ENCODE measurements at places on chromosomes 1 and 21.
A peak's percentile ranks its signal among the peaks of the same experiment; 100 is the strongest.

- no peak for DNase-seq
Measured at GRCh38 chr1:116667575-116668105, at the start of gene IGSF3. Gene IGSF3, minus strand, starts transcription at chr1:116667733. Its CDS starts 1,407 bp downstream, at chr1:116666326.

DNA sequence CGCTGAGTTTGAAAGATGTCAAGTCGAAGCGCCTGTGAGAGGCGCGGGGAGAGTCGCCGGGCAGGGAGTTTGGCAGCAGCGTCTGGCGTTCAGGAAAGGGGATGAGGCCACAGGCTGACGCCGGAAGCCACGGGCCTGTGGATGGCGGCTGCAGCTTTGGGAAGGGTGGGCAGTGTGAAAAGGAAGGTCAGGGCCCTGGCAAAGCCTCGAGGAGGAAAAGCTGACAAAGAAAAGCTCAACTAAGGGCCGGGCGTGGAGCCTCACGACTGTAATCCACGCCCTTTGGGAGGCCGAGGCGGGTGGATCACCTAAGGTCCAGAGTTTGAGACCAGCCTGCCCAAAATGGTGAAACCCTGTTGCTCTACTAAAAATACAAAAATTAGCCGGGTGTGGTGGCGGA lies 25.2 kb upstream of the COX20 start:
- no peak for DNase-seq

DNA sequence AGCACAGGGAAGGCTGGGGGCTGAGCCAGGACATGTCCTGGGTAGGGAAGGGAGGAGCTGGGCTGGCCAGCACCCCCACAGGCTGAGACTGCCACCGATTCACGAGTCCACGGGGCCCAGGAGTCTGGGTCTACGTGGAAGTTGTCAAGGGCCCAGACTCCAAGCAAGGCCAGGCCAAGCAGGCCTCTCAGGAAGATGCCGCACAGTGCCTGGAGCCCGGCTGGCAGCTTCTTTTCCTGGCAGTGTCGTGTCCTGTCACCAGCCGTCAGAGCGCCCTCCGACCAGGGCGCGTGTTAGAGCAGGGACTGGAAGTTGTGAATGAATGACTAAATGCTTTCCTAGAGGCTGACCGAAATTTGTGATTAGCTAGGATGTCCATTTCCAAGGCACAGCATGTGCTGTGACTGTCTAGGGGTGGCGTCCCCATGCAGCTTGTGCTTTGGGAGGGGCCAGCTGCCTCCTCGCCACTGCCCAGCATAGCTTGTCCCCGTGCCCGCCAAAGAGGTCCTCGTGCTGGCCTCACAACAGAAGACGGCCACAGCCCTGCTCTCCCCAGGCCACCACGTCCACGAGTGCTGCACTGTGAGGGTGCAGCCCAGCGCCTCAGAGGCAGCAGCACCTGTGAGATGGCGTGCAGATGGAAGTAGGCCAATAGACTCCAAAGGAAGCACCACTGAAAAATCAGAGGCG lies 147.4 kb upstream of the COL6A1 start:
- DNase-seq = no peak

- no peak for DNase-seq
Measured at GRCh38 chr1:63363014-63363413, 4.4 kb upstream of the ALG6 start.

DNA sequence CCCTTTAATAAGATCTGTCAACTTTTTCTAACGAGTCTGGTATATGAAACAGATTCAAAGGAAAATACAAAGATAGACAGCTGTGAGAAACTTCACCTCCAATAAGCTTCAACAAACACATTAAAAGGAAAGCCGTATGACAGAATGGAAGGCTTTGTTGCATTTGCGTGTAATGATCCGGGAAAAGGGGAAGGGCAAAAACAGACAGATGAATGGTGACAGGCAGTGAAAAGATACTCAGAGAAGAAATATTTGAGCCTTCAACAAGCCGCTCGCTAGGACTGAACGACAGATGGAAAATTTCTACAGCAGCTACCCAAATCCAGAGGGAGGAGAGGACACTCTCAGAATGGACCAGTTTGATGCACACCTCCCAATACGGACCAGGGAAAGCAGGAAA lies 14.9 kb downstream of the COPA start:
- no peak for DNase-seq

DNA sequence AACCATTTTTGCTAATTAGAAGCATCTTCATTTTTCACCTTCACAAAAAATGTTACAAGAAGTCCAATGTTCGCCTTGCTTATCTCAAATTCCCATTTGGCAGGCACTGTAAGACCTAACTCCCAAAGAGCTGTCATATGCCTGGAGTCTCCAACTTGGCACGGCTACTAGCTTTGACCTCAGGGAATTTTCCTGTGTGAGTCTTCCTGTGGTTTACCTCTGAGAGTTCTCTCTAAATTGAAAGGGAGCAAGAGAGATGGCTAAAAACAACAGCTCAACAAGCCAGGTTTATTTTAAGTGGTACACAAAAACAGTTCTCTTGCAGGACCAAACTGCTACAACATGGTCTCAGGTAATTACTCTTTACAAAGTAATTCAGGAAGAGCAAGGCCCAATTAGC lies 756.0 kb upstream of the ADGRL2 start:
- DNase-seq = no peak

DNA sequence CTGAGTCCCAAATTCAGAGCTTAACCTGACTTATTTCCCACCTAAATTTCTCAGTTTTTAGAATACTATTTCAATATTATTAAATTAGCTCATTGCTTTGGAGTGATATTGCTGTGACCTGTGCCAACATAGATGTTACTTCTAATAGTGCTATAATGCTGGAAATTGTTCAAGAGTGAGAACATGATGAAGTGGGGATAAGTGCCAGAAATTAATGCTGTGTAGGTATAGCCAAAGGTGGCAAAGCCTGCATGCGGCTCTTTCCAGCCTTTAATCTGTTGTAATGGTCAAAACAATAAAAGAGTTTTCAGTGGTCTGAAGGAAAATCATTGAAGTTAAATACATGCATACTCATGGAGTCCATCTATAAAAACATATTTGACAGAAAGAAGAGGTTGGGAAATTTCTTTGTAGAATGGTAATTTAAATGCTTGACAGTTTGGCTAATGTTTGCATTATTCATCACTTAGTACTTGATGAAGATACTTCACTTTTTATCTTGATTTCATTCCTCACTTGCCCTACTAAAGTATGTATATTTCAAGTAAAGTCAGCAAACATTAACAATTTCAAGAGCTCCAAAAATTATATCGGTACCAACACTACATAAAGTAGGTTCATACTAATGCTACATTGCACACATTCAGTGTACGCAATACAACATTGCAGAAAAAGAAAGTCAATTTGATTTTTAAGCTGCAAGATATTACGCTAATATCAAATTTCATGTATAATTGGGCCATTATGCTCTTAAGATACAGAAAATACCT lies 82.1 kb downstream of the OLFM3 start:
- DNase-seq = no peak

GRCh38 chr1:247448107-247448791 lies 9.7 kb downstream of the OR2B11 start:
- DNase-seq = peak; percentile 45

- no peak for DNase-seq
Measured at GRCh38 chr1:196178083-196178635, 430.1 kb downstream of the KCNT2 start.

DNA sequence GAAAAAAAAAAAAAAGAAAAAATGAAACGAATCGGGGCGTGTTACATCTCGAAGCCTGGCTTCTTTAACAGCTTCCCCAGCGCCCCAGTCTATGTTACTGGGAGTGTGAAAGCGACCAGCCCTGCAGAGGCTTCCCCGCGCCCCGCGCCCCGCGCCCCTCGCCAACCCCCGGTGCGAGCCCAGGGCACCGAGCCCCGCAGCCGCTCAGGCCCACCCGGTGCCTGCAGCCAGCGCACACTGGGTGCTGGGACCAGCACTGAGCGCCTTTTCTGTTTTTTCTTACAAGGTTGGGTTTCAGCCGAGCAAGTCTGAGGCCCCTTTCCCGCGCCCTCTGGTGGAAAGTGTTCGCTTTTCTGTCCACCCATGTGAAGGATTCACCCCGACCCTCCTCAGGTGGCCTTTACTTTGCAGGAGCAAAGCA lies 42.1 kb upstream of the ZNF496 start:
- no peak for DNase-seq

DNA sequence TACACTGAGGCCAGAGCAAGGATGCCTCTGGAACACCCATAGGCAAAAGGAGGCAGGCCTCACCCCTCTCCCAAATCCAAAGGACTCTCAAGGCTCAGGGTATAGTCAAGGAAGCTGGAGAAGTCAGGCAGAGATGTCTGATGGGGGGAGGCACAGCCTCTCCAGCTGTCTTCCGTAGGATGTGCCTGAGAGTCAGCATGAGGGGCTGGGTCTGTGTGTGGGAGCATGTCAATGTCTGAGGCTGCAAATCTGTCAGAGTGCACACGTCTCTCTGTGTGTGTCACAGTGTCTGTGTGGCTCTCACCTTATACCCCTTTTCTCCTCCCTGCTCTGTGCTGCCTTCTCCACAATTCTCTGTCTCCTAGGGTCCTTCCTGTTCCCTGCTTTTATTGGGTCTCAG lies 4.0 kb downstream of the HPCAL4 start:
- DNase-seq = no peak

GRCh38 chr1:109954041-109954512 lies 30.5 kb upstream of the AHCYL1 start:
- no peak for DNase-seq

DNA sequence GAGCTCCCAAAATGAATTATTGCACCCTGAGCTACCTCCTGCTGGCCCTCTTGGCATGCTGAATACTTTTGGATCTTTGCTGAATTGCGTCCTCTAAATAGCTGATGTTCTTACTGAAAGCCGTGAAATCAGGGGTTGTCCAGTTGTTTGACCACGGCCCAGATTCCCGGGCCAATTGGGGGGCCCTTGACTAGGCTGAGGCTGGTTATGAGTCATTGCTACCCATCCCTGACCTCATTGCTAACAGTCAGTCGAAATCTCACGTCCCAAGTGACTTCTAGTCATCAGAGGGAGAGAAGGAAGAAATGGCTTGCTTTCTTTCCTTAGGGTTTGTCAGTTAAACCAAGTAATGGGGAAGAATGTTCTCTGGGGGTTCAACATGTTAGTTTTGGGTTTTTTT lies 37.4 kb downstream of the SMYD2 start:
- DNase-seq = no peak

DNA sequence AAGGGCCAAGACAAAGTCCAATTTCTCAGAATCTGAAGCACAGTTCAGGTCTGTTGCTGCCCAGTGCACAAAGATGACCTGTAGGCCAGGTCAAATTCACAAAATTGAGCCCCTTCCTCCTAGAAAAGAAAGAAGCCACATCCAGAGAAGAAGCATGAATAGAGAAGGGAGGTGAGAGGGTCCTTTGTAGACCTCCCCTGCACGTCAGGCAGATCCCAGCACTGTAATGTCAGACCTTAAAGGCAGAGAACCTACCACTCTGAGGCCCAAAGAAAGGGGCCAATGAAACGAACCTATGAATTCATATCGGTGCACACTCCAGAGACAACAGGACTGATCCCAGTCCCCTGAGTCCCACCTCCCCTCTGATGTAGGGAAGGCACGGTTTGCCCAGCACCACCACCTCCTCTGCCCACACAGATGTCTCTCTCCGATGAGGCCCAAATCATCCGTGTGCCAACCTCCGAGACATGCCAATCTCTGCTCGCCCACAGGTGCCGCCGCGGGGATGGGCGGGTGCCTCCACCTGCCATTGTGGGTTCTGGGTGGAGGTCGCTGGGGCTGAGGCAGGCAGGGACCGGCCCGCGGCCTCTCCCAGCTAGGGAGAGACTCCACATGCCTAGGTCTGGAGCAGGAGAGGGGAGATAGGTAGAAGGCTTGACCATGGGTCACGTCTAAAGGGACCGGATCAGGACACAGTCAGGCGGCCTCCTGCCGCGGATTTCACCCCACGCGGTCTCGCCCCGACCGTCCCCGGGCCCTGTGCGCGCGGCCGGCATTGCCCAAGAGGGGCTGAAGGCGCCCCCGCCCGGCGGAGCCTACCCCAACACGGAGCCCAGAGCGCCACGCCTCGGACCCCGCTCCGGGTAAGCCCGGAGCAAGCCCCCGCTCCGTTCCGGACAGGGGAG lies 42.1 kb downstream of the RRAGC start:
- no peak for DNase-seq

- no peak for DNase-seq
Measured at GRCh38 chr1:225447650-225448089, 19.8 kb upstream of the LBR start.

GRCh38 chr1:203273869-203274602 lies 31.3 kb upstream of the BTG2 start:
- DNase-seq = no peak

- DNase-seq = no peak
Measured at GRCh38 chr1:45793942-45794604, 9.3 kb upstream of the MAST2 start.

DNA sequence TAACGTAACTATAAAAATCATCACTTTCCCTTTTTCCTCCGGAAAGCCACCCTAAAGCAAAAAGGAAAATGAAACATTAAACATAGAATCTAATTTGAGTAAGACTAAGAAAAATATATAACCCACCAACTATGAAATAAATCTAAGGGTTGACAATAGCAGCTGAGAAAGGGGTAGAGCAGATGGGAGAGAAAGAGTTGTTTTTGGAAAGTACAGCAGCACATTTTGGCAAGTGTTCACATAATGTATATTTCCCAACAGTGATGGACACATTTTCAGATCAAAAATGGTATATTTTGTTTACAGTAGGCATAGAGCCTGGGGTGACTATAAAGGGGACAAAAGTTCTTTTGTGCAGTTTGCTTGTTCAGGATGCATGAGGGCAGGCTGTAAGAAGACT lies 1287.4 kb upstream of the B3GALT2 start:
- no peak for DNase-seq

- no peak for DNase-seq
Measured at GRCh38 chr1:241828463-241829021, 19.5 kb upstream of the EXO1 start.

DNA sequence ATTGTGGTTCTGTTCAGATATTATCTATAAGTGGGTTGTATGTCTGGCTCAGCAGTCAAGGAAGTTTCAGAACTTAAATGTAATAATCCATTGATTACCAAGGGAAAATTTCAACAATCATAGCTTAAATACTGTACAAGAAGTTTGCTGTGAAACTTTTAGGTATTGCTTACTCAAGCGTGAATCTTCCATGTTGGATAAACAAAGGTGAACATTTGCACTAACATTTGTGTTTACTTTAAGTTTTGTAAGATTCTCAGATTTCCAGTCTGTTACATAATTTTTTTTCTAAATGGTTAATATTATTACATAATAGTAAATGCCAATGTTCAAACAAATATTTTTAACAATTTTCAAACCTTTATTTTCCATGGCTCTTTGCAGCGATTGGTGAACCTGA lies 285.6 kb downstream of the NCAM2 start:
- no peak for DNase-seq

GRCh38 chr1:1069711-1070676 lies 4.1 kb downstream of the RNF223 start:
- no peak for DNase-seq

Measured in kidney capillary endothelial cell (primary cell).